ENCODE measurements at places on chromosomes 5 and 9. TPM values are rescaled to one million over a fixed set of nuclear protein-coding genes. Genes with fewer than 3 reads are reported as not detected.

Gene LAMC3
- total RNA-seq, result 28.5 TPM

DNA sequence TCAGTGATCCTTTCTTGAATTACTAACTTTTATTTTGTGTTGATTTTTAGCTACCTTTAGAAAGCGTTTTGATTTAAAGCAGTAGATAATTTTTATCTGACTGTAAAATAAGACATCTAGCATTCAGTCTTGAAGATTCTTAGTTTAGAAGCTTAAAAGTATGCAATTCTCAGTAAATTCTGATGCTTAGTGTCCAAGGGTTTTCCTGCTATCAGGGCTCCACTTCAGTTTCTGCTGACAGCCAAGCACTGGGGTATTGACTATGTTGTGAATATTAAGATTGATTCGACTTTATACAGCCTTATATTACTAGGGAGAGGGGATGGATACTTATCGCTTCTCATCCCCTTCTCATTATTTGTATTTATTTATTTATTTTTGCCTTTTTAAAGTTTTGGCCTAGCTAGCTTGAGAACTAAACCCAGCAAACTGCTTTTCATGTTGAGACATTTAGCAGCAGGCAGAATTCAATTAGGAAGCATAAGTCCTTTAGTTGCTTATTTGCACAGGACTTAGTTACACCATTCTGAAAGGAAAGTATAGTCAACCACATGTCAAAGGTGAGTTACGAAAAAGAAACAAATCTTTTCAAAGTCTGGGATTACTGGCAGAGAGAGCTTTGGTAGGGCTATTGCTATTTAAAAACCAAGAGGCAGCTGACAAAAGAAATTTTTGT, 2.9 kb downstream of the PBX3 start:
- DNase-seq, result no peak

DNA sequence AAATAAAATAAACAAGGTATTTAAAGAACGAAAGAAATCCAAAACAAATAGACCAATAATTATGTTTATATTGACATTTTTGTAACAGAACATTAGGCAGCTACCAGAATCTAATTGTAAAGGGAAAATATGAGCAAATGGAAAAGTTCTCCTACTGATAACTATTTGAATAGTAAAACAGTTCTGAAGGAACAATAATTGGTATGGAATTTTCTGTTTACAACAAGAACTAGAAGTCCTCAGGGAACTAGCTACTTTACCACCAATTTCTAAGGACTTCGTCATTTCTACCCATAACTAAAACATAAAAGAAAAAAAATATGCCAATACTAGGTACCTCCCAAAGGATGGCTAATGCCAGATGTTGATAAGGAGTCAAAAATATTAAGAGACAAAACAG, 58.5 kb downstream of the AP3B1 start:
- no peak for DNase-seq

Gene RNF14
- 51.6 TPM for total RNA-seq

- DNase-seq, result no peak
Observed at GRCh38 chr9:115391168-115391825, 273.3 kb upstream of the TNC start.

Gene PRDM9
- total RNA-seq, result not detected

DNA sequence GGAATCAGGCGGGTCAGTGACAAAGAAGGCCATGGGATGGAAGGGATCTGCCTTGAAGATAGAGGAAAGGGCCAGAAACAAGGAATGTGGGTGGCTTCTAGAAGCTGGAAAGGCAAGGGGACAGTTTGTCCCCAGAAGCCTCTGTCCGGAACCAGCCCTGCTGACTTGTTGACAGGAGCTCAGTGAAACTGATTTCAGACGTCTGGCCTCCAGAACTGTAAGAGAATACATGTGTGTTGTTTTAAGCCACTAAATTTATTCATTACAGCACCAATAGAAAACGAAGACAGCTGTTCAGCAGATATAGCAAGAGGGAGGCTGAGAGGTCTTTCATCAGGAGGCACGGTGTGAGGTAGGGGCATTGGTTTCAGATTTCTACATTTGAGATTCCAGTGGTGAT, 422.5 kb downstream of the KDM4C start:
- no peak for DNase-seq

Gene C9orf85
- total RNA-seq, result 10.0 TPM

- DNase-seq, result peak; percentile 73
Observed at GRCh38 chr5:181189363-181189961, 15.5 kb downstream of the TRIM7 start.

DNA sequence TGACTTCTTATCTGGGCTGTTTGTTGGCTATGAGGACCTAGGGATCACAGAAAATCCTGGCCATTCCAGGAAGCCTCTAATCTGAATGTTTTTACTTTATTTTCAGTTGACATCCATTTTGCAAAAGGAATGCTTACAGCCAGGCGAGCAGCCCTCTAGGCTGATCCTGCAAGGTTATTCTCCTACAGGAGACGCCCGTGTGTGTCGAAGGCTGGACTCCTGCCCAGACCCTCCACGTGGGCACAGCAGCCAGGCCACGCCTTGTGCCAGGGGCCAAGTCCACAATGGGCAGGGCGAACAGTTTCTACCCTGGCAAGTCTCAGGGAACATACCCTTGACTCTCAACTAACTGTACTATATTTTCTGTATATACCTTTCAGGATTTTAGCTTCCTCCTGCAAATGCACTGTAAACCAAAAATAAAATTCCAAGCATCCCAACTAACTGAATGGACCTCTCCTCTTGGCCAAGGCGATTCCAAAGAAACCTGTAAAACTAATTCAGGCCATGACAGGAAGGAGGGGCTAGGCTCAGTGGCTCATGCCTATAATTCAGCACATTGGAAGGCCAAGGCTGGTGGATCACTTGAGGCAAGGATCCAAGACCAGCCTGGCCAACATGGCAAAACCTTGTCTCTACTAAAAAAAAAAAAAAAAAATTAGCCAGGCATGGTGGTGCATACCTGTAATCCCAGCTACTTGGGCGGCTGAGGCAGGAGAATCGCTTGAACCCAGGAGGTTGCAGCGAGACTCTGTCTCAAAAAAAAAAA, 5.7 kb downstream of the CMBL start:
- peak; percentile 93 for DNase-seq

GRCh38 chr5:144313147-144313726, 142.6 kb downstream of the KCTD16 start:
- DNase-seq, result no peak

- DNase-seq, result no peak
Observed at GRCh38 chr5:150347003-150347402, 10.5 kb upstream of the TCOF1 start.

DNA sequence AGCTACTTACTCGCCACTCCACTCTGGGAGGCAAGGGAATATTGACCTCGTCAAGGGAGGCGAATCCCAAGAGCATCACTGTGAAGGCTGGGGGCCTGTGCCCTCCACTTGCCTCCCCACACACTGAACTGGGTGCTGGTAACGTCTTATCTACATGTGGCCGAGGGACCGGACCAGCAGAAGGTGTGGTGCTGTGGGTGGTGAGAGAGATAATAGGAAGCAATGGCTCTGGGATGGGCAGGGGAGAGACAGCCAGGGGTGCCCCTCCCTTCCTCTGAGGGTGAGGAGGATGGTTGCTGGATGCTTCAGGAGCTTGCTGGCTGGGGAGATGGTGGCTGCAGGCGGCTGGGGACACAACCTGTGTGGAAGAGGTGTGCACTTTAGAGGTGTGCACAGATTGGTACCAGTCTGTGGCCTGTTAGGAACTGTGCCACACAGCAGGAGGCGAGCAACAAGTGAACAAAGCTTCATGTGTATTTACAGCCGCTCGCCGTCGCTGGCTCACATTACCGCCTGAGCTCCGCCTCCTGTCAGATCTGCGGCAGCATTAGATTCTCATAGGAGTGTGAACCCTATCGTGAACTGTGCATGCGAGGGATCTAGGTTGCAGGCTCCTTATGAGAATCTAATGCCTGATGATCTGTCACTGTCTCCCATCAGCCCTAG, 100.3 kb downstream of the ENTREP1 start:
- no peak for DNase-seq

Gene LHX6
- 16.9 TPM for total RNA-seq

DNA sequence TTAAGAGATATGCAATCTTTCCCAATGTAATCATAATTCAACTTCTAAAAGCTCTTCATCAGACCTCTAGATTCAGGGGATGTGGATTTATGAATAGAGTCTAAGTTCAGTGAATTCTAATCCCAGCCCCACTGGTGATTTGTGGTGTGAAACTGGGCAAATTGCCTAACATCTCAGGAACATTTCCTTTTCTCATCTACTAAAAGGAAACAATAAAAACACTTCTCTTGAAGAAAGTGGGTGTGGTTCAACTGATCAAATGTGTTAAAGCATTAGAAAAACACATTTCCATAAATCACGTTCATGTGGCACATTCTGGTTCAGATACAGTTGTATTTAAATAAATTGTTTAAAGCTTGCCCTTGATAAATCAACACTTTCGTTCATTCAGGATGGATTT, 631.7 kb upstream of the CDH6 start:
- no peak for DNase-seq

GRCh38 chr5:157729858-157730257, 1.4 kb upstream of the THG1L start:
- no peak for DNase-seq

- DNase-seq, result no peak
Observed at GRCh38 chr5:53109056-53109442, 508 bp downstream of the MOCS2 start.

- no peak for DNase-seq
Observed at GRCh38 chr5:143086908-143087637, 316.4 kb downstream of the NR3C1 start.

Gene SLC6A3
- 0.52 TPM for total RNA-seq

DNA sequence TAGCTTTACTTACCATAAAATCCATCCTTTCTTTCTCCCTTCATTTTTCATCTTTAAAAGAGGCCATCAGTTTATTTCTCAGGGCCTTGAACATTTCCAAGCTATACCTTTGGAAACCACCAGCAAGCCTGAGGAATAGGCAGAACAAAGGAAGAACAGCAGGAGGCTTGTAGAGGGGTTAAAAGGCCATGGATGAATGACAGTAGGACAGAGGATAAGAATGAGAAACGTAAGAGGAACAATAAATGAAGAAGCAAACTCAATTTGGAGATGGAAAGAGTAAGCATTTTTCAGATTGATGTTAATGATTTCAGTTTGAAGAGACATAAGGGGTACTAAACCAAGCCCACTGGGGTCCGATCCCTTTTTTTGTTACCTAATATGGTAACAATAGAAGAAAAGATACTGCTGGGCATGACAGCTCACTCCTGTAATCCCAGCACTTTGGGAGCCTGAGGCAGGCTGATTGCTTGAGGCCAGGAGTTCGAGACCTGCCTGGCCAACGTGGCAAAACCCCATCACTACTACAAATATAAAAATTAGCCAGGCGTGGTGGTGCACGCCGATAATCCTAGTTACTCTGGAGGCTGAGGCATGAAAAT, 106.6 kb upstream of the NMUR2 start:
- no peak for DNase-seq

DNA sequence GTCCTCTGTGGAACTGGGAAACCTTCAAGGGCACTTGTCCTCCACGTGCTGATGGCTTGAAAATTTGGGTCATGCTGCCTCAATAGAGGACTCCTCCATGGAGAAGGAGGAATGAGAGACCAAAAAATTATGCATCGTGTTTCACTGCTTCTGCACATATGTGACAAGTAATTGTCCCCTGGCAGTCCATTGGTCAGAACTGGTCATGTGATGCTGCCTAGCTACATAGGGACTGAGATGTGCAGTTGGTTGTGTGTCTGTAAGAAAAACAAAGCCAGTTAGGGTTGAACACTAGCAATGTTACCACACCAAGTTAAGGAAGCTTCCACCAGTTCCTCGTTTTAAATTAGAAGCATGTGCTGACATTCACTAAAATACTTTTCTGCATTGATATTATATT, 201.9 kb upstream of the ANKH start:
- DNase-seq, result no peak

DNA sequence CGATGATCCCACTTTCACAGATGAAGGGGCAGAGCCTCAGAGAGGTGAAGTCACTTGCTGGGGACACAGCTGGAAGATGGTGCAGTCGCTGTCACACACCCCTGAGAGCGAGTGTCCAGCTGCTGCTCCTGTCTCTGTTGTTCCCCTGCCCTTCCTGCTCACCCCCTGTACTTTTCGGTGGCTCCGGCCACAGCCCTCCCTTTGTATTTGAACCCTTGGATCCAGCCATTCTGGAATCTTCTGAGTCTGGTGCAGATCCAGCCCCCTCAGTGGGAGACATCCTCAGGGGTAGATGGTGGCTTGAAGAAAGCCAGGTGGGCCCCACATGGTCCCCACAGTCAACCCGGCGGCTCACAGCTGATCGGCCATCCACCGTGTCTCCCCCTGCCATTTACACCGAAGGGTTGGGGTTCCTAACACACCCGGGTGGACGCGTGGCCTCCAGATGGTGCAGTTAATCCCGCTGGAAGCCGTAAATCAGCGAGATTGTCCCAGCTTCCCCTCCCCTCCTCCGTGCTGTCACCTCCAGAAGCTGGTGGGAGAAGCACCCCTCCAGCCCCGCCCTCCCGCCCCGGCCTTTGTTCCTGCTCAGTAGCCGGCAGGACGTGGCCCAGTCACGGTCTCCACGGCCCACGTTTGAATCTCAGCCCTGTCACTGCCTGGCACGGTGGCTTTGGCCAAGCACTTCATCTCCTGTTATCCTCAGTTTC, 204.8 kb downstream of the C9orf50 start:
- no peak for DNase-seq

Gene CDH9
- total RNA-seq, result not detected

- DNase-seq, result no peak
Observed at GRCh38 chr5:160250226-160250625, 20.9 kb downstream of the FABP6 start.

Gene ZNF883
- 0.78 TPM for total RNA-seq

DNA sequence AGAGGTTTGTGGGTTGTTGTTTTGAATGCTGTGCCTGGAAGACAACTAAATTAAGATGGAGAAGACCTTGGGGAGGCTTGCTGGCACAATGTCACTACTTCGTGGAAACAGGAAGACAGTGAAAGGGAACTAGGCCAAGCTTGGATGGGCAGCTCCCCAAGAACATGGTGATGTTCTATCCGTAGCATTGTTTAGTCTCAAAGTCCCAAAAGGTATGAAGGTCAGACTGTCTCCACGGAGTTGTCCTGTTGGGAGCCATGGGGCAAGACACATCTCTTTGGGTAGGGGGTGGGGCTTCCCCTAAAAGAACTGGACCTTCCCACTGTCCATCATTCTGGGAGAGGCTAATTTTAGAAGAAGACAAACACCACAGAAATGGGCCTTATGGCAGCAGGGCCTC, 140.5 kb downstream of the ENTREP1 start:
- DNase-seq, result no peak

GRCh38 chr5:68531970-68532369, 316.4 kb downstream of the PIK3R1 start:
- DNase-seq, result no peak

GRCh38 chr5:149422366-149423048, 43.4 kb upstream of the IL17B start:
- no peak for DNase-seq

Data from upper lobe of right lung (tissue), 1 donor.